CD4-positive, alpha-beta T cell treated with Interferon alpha-2 for 1 hour (primary cell): ENCODE measurements at places on chromosomes 12 and 14.

DNA sequence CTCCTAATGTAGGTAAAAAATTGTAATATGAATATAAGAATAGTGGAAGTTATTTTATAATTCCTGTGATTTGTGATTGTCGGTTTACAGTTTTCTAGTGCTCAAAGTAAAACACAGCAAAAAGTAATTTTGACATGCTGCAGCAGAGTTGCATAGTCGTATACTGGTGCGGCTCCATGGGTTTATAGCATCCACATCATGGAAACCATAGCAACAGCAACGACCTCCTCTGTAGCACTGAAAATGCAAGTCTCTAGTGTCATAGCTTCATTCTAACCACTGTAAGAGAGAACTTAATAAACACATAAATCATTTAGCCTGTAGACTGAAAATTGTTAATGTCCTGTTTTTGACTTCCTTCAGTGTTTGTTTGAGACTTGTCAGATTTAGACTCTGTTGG, 574.3 kb downstream of the KCNH5 start:
- no peak for DNase-seq

- no peak for DNase-seq
Measured at GRCh38 chr12:123232472-123232806, 502 bp downstream of the MPHOSPH9 start.

DNA sequence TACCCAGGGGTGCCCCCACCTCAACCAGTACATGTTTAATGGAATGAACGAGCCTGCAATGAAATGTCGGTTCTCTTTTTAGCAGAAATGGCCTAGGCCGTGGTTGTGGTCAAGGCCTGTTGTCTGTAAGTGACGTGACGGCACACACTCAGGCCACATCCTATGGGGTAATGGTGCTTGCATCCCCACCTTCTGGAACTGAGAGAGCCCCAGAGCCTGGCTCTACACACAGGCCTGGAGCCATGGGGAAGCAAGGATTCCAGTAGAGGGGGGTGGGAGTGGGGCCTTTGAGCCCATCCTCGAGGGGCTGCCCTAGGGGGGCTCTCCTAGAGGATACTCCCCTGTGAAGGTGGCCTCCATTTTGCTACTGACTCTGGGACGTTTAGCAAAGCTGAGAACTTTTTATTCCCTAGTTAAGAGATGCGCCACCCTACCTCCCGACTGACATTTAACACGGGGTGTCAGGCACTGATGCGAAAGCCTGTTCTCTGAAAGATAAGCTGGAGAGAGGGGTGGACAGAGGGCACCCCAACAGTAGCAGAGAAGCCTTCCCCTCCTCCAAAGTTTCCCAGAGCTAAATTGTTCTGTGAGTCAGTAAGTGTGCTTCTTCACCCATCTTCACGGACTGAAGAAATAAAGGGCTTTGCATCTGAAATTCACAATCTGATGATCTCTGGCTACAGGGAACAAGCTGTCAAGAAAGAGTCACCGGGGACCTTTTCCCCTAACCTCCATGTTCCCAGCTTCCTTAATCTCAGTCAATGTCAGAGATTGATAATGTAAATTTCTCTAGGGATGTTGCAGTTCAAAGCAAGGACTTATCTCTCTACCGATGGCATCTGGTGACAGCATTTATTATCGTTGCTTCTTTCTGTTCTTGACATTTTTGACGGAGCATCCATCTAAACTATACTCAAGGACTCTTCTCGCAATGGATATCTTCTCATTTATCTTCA, 6.8 kb downstream of the RIN3 start:
- peak; percentile 48 for DNase-seq

GRCh38 chr14:28365510-28365909, 401.1 kb upstream of the FOXG1 start:
- DNase-seq, result no peak

DNA sequence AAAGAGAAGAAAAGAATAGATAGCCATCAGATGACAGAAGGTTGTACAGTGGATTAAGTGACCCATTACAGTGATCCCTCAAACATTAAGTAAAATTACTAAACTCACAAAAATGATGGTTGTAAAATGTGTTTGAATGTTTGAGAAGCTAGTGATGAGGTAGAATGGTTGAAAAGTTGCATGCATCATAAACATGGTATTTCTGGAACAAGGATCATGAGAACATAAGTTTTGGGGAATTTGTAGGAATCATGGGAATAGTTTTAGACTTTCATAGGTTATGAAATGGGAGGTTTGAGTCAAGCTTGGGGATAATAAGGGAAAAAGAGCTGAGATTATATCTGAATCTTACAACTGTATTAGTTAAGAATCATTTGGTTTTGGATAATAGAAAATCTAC, 34.1 kb upstream of the NEDD1 start:
- no peak for DNase-seq

DNA sequence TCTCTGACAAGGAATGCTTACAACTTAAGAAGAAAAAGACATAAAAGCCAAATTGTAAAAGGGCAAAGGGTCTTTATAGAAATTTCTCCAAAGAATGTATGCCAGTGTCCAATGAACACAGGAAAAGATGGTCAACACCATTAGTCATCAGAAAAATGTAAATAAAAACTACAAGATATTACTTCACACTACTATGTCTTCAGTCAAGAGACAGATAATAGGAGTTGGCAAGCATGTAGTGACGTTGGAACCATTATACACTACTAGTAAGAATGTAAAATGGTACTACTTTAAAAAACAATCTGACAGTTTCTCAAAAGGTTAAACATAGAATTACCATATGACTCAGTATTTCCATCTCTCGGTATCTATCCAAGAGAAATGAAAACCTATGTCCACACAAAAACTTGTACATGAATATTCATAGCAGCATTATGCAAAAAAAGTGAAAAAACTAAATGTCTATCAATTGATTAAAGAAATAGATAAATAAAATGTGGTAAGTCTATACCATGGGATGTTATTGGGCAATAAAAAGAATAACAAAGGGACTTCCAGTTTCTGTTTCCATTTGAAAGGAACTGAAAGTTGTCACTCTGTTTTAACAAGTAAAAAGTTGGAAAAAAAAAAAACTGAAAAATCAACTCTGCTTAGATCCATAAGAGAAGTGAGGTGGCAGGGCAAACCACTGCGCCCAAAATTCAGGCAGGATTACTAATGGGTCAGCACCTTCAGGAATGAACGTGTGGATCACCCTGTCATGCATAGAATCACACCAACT, 69.8 kb downstream of the ALG10B start:
- no peak for DNase-seq

DNA sequence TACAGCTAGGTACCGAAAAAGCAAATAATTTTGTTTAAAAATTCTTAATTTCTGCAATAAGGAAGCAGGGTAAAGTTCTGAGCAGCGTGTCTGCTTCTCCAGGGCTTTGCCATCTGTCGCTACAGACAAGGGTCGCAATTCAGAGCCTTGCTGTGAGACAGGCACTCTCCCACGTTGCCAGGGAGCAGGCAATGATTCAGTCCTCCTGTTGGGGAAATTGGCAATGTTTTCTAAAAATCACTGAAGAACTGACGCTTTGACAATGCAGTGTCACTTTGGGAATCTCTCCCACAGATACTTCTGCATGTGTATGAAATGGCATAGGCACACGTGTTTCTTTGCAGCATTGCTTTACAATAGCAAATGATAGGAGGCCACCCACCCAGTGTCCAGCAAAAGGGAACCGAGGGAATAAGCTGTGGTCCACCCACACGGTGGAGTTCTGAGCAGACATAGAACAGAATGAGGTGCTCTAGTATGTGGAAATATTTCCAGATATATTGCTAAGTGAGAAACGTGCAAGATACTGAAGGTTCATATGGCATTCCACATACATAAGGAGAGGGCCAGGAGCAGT, 16.0 kb upstream of the HIP1R start:
- DNase-seq, result no peak

DNA sequence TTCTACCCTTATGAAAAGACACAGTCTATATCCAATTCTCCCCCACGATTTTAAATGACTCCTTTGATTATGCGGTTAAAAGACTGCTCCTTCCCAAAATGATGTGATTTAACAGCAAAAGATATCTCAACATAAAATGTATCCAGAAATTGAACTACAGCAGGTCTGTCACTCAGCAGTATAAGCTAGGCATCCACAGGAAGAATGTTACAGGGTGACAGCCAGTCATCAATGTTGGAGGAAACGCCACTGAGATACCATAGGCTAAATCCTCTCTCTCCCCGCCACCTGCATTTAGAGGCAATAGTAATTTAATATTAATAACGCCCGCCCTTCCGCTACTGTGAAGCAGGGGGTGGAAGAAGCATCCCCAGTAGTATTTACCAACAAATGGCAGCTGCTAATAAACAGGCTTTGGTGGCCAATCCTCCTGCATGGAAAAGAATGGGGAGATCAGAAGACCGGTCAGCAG, 613 bp downstream of the RECQL start:
- no peak for DNase-seq

DNA sequence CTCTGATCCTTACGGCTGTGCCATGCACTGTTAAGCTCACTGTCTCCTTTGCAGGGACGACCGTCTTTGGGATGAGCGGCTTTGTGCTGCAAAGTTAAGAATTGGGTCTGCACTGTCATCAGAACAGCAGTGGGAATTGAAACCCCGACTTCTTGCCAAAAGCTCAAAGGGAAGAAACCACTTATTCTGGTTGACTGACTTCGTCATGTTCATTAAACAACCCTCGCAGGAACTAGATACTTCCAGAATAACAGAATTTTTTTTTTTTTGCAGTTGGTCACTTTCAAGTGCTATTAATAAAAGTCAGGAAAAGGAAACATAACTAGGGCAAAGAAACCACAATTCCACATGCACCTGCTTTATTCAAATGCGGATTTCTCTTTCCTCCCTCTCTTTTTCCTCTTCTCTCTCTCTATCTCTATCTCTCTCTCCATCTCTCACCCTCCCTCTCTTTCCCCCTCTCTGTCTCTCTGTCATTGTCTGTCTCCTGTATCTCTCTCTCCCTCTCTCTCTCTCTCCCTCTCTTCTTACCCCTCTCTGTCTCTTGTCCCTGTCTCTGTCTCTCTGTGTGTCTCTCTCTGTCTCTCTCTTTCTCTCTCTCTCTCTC, 12.3 kb upstream of the GLT1D1 start:
- no peak for DNase-seq

DNA sequence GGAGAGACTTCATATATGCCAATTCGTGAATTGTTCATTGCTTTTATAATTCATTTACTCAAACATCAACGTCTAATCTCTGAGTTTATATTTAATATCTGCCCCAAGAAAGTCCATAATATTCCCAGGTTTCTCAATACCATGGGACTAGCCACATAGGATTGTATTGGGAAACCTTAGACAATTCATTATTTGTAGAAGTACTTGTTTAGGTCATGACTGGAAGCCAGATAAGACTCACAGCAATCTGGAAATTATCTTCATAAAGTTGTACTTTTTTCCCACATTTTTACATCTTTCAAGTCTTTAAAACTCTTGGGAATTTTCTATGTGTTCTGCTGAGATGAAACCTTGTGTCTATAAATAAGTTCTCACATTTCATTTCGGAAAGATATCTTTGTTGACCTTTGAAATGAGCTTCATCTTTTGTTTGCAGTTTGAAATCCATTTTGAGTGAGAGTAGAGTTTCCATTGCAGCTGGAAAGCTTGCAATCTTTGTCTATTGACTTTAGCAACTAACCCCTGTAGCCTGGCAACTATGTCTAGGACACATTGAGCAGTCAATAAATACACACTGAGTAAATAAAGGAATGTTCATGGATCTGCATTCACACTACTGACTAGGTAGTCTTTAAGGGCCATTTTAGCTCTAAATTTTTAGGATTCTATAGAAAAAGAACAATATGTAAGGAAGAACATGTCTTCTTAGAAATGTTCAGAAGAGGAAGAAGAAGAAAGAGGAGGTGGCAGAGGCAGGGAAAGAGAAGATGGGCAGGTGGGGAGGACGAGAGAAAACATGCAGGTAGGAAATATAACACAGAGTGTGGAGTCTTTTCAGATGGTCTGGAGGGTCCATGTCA, 154.4 kb downstream of the LRIG3 start:
- no peak for DNase-seq

GRCh38 chr14:105486163-105486973, at the start of gene CRIP1:
CRIP1 (plus strand) TSS chr14:105486886; CDS start chr14:105487260, 374 bp downstream.
- peak; percentile 32 for DNase-seq

GRCh38 chr14:28589792-28590191, 176.8 kb upstream of the FOXG1 start:
- no peak for DNase-seq

DNA sequence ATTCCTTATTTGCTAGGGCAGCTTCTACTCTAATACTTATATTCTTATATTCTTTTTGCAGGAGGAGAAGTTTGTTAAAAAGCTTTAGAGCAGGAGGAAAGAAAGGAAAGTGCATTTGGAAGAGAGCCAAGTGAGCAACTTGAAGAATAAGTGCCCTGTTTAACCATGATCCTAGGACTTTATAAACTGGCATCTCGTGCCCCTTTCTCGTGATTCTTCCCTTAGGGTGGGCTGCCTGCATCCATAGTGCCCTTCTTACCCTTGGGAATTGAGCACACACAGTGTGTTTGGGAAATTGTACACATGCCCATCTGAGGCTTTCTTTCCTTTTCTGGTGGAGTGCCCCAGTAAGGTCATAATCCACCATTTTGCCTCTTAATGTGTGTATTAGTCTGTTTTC, 141.9 kb downstream of the NUBPL start:
- no peak for DNase-seq

DNA sequence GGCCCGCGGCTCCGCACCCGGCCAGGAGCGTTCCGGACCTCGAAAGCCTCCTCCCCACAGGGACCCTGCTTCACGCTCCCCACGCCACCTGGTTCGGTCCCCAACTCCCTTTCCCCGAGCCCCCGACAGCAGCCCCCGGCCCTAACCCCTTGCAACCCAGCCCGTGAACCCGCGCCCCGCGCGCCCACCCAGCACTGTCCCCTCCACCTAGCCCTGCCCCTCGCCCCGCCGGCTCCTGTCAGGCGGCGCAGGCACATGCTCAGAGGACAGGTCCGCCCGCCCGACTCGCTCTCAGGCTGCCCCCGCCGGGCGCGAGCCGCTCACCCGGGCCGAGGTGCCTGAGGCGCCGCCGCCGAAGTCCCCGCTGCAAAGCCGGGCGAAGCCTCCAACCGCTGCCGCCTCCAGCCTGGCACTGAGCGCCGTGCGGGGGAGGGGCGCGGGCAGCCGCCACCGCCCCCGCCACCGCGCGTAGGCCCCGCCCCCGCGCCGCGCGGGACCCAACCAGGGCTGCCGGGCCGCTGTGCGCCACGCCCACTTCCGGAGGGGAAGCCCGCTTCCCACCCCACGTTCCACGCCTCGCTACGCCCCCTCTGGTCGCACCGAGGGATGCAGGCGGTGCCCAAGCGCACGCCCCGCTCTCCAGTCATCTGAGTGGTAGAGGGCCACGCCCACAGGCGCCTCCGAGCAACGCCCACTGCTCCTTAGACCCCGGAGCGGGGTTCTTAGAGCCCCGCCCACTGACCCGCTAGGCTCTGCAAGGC, at the start of gene CORO1C:
CORO1C (minus strand) TSS at position 414 of the 761 bp plus-strand sequence. CDS start 30,200 bp downstream, outside the sequence.
- peak; percentile 95 for DNase-seq

DNA sequence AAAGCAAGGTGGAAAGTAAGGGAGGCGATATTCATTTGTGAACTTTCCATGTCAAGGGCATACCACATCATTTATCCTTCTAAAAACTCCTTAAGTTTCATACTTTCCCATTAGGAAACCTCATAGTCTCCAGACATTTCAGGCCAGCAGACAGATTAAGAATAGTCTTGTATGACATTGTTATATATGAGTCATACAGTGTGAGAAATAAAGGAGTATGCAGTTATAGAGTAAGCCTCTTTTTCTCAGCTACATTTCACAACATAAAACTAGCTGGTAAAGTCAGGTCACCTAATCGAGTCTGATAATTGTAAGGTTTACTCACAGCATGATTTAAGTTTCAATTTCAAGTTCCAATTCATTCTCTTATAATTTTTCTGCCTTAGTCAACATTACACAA, 164.3 kb downstream of the GRIP1 start:
- DNase-seq, result no peak
